ENCODE measurements at places on chromosomes 5 and 9. TPM values are rescaled to one million over a fixed set of nuclear protein-coding genes. Genes with fewer than 3 reads are reported as not detected.

PRR16 gene
- 1.7 TPM for polyA plus RNA-seq

PFN3 gene
- polyA plus RNA-seq = not detected

TRIM36 gene
- 122 TPM for polyA plus RNA-seq

FOCAD gene
- 23.5 TPM for polyA plus RNA-seq

PCDHA1 gene
- polyA plus RNA-seq = not detected

MEGF9 gene
- 32.8 TPM for polyA plus RNA-seq
